NCI-H2171 (cell line): ENCODE measurements at places on chromosomes 5 and 9.

GRCh38 chr9:69173891-69174615, at the start of gene TJP2:
TSS of gene TJP2 (plus strand) at chr9:69174277. CDS start at chr9:69174373, 96 bp downstream.
- DNase-seq = peak; percentile 27

- peak; percentile 81 for DNase-seq
Observed at GRCh38 chr9:122912964-122913673, at the start of gene ZBTB6. TSS of gene ZBTB6 (minus strand) at chr9:122913323. CDS start at chr9:122912072, 1,251 bp downstream.

DNA sequence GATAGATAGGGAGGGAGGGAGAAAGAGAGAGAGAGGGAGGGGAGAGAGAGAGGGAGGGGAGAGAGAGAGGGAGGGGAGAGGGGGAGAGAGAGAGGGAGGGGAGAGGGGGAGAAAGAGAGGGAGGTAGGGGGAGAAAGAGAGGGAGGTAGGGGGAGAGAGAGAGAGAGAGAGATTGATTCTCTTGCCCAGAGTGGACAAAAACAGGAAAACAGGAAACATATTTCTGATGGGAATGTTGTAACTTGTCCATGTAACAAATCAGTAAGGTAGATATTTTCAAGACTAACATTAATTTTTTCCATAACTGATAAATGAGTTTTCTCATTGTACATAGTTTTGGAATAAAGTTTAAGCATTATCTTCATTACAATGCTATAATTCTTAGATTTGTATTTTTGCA, 811.7 kb upstream of the GRAMD2B start:
- no peak for DNase-seq

- no peak for DNase-seq
Observed at GRCh38 chr5:136622747-136623146, 257.4 kb upstream of the TRPC7 start.

DNA sequence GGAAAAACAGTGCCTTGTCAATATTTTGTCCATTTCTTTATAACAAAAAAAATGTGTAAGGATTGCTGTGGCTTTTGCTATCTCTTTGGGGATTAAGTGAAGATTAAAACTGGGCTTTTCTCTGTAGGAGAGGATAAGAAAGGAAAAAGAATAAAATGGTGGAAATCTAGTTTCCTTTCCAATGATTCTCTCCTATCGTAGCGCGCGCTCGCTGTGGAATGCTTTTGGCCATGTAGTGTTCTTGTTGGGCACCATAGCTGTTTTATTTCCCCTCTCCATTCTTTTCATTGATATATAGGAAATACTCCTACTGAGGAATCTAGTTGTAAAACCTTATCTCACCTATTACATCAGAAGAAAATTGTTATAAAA, 1.5 kb downstream of the STXBP1 start:
- no peak for DNase-seq

DNA sequence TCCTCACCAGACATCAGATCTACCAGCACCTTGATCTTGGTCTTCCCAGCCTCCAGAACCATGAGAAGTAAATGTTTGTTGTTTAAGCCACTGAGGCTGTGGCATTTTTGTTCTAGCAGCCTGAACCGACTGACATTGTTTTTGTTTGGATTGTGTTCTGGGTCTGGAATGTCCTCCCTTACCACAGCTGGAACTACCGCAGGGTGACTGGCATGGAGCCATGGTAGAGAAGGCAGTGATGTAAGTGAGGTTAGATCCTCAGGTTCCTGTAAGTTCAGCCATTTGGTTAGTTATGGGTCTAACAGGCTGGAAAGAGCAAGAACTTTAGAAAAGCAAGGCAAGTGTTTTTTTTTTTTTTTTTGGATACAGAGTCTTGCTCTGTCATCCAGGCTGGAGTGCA, 209.3 kb downstream of the DAB2IP start:
- no peak for DNase-seq

- no peak for DNase-seq
Observed at GRCh38 chr5:139283252-139284166, 10.0 kb upstream of the MATR3 start.

DNA sequence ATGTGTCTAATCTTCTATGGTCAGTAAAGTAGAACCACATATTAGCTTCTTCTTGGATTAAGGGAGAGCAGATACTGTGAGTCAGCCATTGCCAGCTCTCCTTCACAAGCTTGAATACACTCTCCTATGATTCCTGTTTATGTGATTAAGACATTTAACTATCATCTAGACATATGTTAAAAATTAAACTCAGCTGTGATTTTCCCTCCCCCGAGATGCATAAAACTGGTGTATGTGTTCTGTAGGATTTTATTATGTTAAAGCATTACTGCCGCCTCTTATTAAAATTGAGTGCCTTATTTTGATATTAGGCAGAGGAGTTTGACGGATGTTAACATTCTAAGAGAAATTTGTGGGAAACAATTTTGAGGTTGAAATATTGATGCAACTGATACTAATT, 114.6 kb downstream of the ACTBL2 start:
- no peak for DNase-seq

DNA sequence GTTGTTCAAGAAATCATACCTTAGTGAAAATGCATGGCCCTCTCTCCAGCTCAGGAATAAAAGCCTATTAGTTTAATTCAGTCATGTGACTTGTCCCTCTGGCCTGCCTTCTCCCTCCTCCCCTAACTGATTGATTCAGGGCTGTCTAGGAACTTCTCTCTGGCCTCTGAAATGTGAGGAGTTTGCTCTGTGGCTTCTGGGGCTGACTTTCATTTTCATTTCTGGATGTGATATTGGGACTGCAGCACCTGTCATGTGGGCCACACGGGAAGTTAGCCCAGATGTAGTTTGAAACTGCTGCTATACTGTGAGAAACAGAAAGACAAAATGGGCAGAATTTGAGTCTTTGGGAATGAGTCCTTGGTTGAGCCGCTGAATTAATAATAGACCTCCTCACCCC, 44.8 kb downstream of the PARP8 start:
- no peak for DNase-seq

GRCh38 chr5:32692036-32692746, 18.9 kb upstream of the NPR3 start:
- DNase-seq = no peak

DNA sequence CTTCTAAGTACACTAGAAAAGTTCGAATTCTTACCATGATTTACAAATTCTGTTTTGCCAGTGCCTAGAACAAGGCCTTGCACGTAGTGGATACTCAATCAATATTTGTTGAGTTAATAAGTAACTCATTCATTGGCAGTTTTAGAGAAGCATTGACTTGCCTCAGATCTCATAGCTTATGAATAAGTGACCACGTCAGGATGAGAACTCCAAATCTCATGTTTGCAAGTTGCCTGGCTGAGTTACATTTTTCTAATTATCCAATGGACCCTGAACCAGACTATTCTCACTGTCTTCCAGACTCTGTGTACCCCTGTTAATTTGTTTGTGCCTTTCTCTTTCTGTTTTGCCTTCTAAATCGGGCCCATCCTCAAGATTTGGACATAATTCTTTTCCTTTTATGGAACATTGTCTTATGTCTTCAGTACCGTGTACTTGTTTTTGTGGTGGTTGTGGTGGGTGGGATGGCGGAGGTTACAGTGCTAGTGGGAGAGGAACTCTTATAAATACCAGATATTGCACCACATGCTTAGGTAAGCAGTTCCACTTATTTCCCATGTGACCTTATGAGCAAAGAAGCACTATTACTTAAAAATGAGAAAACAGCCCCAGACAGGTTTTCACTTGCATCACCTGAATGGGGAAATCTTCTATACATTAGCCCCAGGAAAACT, 96.3 kb downstream of the UNC13B start:
- DNase-seq = no peak

DNA sequence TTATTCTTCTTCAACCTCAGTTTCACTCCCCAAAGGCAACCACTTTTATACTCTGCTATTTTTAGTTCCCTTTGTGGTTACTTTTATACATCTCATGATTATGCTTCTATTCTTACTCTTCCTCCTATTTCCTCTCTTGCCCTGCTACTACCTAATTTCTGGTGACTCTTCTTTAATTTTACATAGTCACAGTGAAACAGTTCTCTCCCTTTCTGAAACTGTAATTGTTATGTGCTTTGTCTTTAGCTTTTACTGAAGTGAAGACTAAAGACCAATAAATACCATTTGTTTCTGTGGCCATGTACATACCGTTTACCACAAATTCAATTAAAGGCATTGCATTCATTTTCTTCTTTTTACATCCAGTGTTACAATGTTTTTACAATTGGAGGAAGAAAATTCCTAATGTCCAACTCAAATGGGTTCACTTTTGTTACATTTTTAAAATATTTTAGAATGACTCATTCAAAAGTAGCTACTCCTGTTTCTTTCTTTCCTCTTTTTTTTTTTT, 410.6 kb downstream of the PSAT1 start:
- DNase-seq = no peak
